Stimulated activated CD4-positive, alpha-beta T cell treated with anti-CD3 and anti-CD28 coated beads, Interleukin-4, amount 100 ng/mL, for 24 hours (primary cell): ENCODE measurements at places on chromosomes 4 and X.

GRCh38 chrX:150548251-150548650 lies 20.2 kb upstream of the MTM1 start:
- DNase-seq = no peak

DNA sequence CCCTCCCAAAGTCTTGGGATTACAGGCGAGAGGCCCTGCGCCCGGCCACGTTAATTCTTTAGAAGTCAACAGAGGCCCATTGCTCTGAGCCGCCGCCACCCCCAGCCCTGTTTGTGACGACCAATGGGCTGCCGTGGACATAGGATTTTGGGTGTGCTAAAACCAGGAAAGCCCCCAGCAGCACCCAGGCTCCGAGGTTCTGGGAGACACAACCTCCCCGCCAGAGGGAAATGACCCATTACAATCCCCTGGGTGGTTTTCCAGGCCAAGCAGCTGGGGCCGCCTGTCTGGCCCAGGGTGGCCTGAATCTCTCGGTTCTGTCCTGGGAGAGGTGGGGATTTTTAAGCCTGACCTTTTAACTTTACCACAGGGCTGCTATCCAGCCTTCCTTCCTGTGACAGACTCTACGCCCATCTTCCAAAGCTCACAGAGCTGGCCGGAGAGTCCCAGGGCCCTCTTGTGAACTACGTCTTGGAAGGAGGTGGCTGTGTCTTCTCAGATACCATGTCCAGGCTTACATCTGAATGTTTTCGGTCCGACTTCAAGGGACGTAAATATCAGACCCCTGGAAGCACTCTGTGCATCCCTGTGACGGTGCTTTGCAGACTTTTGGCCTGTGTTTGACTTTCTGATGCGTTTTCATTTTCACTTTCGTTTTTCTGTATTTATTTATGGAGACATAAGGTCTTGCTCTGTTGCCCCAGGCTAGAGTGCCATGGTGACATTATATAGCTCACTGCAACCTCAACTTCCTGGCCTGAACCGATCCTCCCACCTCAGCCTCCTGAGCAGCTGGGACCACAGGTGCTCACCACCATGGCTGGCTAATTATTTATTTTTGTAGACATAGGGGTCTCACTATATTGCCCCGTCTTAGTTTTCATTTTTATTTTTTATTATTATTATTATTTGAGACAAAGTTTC lies 36.0 kb downstream of the P2RY8 start:
- DNase-seq = no peak

- no peak for DNase-seq
Observed at GRCh38 chrX:111492085-111492484, 19.4 kb upstream of the SERTM2 start.

DNA sequence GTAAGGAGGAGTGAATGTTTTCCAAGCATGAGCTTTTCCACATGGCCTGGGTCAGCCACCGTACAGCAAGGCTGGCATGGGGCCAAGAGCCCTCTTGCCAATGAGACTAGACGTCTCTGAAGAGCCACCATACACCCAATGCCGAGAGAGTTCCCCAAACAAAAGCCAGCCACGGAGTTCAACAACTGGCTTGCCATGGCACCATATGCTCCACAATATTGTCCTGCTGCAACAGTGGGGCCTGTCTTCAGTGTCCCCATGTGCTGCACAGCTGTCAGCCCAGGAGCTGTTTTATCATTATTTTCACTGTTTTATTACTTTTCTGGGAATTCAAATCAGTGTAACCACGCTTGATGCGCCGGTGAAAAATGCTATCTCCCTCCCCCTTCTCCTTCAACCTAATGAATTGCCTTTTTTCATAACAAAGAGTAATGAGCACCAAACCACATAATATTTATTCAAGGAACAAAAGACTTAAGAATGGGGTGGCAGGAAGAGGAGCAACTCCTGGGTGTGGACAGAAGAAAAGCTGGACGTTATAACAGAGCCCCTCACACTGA lies 18.4 kb downstream of the MAML3 start:
- no peak for DNase-seq

GRCh38 chr4:188714501-188714900 lies 575.3 kb downstream of the TRIML1 start:
- no peak for DNase-seq

DNA sequence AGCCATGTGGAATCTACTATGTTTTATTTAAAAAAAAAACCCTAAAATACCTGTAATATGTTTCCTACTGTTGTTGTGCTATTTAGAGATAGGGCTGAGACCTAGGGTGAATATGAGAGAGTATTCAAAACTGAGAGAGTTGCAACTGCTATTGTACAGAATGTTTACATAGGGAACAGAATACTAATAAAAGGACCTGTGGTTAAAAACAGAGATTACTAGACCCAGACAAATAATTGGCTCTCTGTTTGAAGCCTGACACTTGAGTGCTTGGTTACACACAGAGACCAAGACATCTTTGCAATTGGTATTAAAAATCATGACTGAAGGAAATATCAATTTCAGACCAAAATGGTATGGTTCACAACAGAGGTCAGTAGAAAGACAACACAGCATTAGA lies 278.9 kb upstream of the GIMD1 start:
- no peak for DNase-seq

- DNase-seq = no peak
Observed at GRCh38 chr4:128830906-128831503, 21.5 kb downstream of the JADE1 start.

DNA sequence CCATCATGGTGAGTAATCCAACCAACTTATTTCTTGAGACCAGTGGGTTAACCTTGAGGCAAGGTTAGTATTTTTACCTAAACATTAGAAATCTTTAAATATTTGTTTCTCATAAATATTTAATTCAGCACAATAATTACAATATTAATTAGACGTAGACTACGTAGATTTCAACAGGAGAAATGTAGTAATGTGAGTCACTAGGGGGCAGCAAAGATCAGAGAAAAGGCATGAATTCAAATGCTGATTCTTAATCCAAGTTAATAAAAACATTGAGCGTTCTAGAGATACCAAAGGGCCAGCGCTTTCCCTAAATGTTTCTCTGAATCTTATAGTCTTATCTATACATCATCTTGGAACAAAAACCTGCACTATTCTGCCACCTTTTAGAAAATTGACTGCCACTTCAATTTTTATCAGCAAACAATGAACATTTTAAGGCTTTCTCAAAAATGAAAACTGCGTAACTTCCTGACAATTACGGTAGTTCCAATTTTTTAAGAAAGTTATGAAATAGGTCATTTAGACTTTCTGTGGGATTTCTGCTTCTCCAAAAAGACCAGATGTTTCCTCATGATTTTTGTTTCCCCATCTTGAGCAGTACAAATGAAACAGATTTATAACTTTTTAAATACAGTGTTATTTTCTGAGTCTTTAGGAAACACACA lies 180.7 kb downstream of the GASK1B start:
- peak; percentile 31 for DNase-seq

GRCh38 chr4:163245044-163245728 lies 78.5 kb upstream of the NAF1 start:
- DNase-seq = no peak

DNA sequence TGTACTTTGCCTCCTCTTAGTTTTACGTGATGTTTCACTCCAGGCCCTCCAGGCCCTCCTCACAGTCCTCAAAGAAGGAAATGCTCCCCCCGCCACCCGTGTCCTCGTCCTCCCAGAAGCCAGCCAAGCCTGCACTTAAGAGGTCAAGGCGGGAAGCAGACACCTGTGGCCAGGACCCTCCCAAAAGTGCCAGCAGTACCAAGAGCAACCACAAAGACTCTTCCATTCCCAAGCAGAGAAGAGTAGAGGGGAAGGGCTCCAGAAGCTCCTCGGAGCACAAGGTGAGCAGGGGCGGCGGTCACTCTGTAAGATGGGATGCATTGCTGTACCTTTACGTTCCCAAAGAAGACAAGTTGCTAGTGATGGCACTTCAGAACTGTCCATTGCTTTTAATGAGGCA lies 94.4 kb downstream of the KLHL8 start:
- DNase-seq = no peak

GRCh38 chr4:173477016-173477415 lies 53.0 kb downstream of the HAND2 start:
- no peak for DNase-seq

DNA sequence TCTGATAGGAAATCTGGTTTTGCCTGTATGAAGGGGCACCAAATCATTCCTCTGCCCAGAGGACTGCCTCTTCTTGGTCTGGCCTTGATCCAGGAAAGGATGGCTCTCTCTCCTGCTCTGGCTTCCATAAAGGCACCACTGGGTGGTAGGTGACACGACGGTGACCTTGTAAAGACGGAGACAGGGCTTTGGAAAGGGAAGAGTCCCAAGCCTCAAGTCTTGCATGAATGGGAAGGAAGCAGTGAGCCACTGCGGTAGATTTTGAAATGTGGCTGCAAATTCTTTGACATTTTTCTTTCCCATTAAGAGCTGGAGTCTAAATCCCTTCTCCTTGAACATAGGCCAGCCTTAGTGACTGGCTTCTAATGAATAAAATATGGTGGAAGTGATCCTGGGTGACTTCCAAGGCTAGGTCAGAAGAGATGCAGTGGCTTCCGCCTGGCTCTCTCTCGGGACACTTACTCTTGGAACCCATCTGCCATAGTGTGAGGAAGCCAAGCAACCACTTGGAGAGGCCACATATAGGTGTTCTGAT lies 347.4 kb downstream of the BCOR start:
- no peak for DNase-seq

DNA sequence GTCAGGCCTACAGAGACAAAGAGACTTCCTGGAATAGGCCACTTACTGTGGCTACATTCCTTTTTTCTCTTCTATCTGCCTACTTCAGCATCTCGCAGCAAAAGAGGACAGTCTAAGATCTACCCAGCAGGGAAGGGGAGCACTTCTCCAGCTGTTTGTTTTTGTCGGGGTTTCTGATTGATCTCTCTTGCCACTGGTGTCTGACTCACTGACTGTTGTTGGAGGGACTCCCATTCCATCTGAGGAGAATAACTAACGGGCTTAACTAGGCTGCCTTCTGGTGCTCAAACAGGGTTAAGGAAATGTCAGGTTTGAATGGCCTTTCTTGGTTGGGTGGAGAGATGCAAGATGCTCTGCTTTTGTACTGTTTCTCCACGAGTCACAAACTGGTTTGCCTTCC lies 100.2 kb upstream of the TMEM164 start:
- DNase-seq = no peak

GRCh38 chr4:152028131-152028530 lies 267.3 kb upstream of the GATB start:
- no peak for DNase-seq

GRCh38 chr4:76892601-76893000 lies 5.3 kb downstream of the SOWAHB start:
- no peak for DNase-seq

- DNase-seq = no peak
Observed at GRCh38 chr4:109166126-109166525, 136.3 kb downstream of the COL25A1 start.

DNA sequence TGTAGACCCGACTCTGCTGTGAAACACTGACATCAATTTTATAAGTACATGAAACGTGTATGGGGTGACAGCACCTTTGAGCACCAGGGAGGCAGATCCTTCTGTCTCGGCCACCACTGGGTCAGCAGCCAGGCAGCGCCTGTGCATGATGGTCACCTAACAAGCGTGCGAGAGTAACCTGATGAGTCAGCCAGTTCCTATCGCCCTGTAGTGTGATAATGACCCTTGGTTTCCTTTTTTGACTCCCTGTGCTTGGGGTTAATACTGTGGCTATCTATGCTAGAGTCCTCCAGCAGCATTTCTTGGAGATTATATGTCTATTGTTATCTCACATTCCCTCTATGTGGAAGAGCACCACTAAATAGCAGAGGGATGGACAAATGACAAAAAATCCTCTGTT lies 101.6 kb downstream of the NPNT start:
- no peak for DNase-seq
